ENCODE measurements at places on chromosomes 12 and 14.

GRCh38 chr12:130868412-130868811 lies 3.5 kb upstream of the RAN start:
- DNase-seq: no peak

DNA sequence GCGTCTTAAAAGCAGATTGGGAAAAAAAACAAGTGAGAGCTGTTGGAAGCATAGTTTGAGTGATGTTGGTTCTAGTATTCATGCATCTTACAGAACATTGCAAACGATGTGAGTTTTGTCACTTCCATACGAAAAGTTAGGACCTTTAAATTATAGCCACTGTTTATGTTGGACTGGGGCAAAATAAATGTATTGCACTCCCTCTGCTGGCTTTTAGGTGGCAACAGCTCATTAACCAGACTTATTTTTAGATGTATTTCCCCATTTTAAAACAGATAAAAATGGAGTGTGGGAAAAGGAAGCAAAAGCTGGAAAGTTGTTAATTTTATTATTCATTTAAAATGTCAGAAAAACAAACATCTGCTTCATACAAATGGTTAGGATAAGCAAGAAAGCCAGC lies 111.9 kb downstream of the LGR5 start:
- no peak for DNase-seq

GRCh38 chr12:132430838-132431774 lies 58.8 kb upstream of the FBRSL1 start:
- DNase-seq: no peak

- DNase-seq: no peak
These were observed 929 bp upstream of the UBE2N start for GRCh38 chr12:93442411-93443340.

- DNase-seq: no peak
These were observed 146.5 kb downstream of the PAPOLA start for GRCh38 chr14:96648506-96649326.

GRCh38 chr12:44581642-44582242 lies 294.4 kb downstream of the NELL2 start:
- DNase-seq: no peak

DNA sequence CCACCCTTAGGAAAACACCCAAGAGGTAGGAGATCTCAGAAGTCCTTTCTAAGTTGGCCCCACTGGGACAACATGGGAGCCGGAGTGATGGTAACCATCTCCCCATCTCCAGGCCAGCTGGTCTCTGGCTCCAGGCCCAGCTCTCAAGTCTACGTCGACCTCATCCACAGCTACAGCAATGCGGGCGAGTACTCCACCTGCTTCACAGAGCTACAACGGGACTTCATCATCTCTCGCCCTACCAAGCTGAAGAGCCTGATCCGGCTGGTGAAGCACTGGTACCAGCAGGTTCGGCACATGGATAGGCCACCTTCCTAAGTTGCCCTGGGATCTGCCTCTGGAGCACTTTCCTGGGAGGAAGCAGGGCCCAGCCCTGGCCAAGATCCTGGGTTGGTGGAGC lies 11.0 kb upstream of the OAS2 start:
- no peak for DNase-seq

- DNase-seq: no peak
These were observed at the start of gene TRHDE for GRCh38 chr12:72272091-72272661. TRHDE (plus strand) TSS chr12:72272370; CDS start chr12:72272644, 274 bp downstream.

GRCh38 chr12:99386907-99387306 lies 260.6 kb upstream of the GARIN6 start:
- no peak for DNase-seq

GRCh38 chr12:106227641-106228319 lies 20.0 kb downstream of the CKAP4 start:
- DNase-seq: peak; percentile 78
